Stimulated activated CD8-positive, alpha-beta memory T cell treated with anti-CD3 and anti-CD28 coated beads, Interleukin-7, amount 100 ng/mL, for 1 hour (primary cell): ENCODE measurements at places on chromosomes 5 and 9.

- no peak for DNase-seq
Measured at GRCh38 chr9:14347406-14348122, 33.6 kb upstream of the NFIB start.

GRCh38 chr9:84781931-84782866 lies 112.7 kb downstream of the NTRK2 start:
- no peak for DNase-seq

DNA sequence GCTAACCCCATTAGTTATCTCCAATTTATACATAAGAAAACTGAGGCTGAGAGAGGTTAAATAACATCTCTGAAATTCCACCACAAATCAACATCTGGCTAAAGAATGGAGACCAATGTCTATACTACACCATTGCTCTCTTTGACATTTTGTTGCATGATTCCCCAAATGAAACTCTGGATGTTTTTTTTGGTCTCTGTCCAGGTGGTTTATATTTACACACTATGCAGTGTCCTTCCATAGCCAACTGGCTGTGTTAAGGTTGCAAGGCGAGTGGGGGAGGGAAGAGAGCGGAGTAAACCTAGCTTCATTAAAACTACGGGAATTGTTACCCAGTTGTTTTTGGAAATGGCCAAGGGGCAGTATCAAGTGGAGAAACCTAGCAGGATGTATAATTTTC lies 67.2 kb downstream of the KIF4B start:
- DNase-seq = no peak

DNA sequence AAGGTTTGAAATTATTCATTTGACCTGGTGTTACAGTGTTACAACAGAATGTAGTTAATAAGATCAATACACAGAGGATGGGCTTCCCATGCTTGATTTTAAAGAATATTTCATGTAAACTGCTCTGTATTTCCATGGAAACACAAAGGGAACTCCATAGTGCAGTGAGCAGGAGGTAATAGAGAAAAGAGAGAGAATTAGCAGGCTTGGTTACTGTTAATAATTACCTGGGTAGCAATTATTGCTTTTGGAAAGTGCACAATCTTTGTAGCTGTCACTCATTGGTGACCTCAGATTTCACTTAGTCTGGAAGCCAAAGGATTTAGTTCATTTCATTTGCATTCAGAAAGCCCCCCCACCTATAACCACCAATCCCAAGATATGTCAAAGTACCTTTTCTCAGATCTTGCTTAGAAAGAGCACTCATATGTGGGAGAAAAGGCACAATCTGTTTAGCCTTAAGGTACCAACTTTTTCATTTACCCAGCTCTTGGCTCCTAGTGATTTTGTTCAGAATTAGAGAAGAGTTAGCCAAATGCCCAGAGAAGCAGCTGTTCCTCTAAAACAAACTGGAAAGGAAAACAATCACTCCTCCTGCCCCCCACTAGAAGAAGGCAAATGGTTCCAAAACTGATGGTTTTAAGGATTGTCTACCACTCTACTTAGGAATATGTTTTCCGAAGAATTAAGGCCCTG lies 234.5 kb upstream of the SLC24A2 start:
- no peak for DNase-seq

GRCh38 chr5:5767286-5767928 lies 344.9 kb downstream of the ICE1 start:
- no peak for DNase-seq

DNA sequence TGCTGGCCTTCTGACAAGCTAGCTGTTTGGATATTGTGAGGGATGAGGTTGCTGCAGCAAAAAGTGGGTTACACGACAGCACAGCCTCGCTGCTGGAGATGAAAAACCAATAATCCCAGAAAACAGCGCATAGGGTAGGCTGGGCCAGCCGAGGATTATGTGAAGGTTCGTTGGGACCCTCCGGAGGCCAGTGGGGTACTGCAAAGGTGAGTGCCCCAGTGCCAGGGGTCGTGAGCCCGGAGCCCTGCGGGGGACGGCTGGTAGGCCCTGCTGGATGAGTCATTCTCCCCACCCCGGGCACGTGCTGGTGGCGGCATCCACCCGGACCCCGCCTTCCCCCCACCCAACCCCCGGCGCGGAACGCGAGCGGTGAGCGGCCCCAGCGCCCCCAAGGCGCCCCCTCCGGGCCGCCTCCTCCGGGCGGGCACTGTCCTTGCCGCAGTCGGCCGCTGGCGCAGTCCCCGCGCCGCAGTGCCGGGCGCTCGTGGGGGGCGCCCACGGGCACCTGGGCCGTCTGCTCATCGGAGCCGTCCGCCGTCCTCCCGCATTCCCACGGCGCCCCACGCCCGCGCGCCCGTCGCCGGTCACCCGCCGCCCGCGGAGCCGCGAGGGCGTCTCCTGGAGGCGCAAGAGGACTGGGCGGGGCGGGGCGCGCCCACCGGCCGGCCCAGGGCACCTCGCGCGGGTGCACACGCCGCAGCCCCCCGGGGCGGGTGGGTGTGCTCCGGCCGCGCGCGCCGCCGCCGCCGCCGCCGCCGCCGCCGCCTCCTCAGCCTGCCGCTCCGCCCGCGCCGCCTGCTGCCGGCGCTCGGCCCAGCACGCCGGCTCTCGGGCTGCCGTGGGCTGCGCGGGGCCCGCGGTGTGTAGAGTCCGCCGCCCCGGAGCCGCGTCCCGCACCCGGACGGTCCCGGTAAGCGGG lies at the start of gene PHF24:
PHF24 (plus strand) TSS at position 794 of the 919 bp plus-strand sequence. CDS start 13,014 bp downstream, outside the sequence.
- no peak for DNase-seq

DNA sequence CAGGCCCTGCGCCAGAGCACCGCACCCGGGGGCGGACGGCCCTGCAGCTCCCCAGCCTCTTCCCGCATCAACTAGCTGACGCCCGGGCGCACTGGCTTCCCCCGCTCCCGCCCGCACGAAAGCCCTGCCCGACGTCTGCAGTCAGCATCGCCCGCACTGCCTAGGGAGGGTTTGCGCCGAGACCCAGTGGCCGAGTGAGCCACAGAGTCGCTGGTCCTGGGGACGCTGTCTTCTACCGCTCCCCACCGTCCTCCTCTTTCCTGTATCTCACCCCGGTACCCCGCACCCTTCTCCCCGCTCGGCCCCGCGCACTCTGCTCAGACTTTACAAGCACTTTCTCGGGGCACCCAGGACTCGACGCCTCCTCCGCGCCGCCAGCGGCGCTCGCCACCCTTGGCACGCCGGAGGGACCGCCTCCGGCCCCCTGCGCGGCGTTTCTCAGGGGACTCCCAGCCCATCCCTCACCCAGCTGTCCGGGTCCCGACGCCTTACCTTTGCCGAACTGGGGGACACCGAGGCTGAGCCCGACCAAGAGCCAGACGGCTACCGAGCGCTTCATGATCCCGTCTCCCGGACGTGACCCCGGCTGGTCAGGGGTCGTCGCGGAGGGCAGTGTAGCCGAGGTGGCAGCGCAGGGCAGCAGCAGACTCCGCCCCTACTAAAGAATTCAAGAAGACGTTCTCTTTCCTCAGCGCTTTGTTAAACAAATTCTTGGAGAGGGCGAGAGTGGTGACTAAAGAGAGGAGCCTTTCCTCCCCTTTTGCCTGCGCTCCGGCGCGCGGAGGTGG lies 670 bp downstream of the EDIL3 start:
- no peak for DNase-seq

DNA sequence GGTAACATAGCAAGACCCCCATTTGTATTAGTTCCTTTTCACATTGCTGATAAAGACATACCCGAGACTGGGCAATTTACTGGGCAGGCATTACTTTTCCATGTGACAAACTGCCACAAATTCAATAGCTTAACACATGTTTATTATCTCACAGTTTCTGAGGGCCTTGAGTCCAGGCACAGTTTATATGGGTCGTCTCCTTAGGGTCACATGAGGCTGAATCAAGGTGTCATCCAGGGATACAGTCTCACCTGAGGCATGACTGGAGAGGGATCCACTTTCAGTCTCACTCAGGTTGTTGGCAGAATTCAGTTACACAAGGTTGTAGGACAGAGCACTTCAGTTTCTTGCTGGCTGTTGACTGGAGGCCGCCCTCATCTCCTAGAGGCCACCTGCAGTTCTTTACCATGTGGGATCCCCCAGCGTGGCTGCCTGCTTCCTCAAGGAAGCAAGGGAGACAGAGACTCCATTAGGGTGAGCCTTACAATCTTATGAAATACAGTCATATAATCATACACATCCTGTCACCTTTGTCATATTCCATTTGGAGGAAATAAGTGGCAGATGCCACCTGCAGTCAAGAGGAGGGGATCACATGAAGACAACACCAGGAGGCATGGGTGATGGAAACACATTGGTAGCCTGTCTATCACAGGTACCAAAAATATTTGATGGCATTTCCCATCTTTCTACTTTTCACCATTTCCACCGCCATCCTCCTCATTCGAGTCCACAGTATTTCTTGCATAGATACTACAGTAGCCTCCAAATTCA lies 15.1 kb upstream of the ERAP1 start:
- no peak for DNase-seq

- DNase-seq = no peak
Measured at GRCh38 chr9:135982499-135983207, 21.5 kb upstream of the UBAC1 start.

GRCh38 chr9:127128341-127129072 lies 6.1 kb upstream of the ANGPTL2 start:
- no peak for DNase-seq

- DNase-seq = no peak
Measured at GRCh38 chr9:138043411-138044345, 166.1 kb downstream of the CACNA1B start.

- no peak for DNase-seq
Measured at GRCh38 chr5:151571270-151572173, 19.6 kb downstream of the FAT2 start.

- no peak for DNase-seq
Measured at GRCh38 chr5:109351988-109352864, 57.5 kb downstream of the PJA2 start.

GRCh38 chr5:141558150-141558549 lies 60.6 kb downstream of the DIAPH1 start:
- no peak for DNase-seq

- DNase-seq = no peak
Measured at GRCh38 chr5:128553747-128554146, 15.7 kb upstream of the FBN2 start.

DNA sequence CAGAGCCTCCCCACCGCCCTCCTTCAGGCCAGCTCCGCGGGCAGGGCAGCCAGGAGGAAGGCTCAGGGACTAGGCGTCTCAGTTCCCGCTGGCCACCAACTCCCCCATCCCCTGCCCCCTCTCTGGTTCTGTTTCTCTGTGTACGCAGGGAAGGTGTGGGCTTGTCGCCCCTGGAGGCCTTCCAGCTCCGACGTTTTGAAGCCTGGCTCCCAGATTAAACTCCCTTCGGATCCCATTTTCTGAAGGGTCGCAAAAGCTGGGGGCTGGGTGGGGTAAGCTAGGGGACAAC lies 346 bp downstream of the ATOX1 start:
- no peak for DNase-seq

- no peak for DNase-seq
Measured at GRCh38 chr9:98907055-98907454, 36.7 kb upstream of the COL15A1 start.

DNA sequence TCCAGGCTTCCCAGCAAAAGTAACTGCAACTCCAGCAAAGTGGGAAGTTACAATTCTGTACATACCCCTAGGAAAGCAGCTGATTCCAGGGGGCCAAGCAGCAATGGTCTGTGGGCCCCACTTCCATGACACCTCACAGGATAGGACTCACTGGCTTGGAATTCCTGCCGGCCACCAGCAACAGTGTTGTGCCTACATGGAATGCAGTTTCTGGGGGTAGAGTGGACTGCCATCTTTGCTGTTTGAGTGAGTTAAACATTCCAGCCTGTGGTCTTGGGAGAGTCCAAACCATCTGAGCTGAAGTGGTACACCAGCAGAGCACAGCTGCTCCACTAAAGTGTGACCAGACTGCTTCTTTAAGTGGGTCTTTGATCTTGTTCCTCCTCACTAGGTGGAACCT lies 13.4 kb upstream of the FBN2 start:
- DNase-seq = no peak

- no peak for DNase-seq
Measured at GRCh38 chr9:19629488-19629887, 159.3 kb downstream of the SLC24A2 start.

GRCh38 chr5:135497971-135498636 lies 37.7 kb downstream of the NEUROG1 start:
- no peak for DNase-seq

DNA sequence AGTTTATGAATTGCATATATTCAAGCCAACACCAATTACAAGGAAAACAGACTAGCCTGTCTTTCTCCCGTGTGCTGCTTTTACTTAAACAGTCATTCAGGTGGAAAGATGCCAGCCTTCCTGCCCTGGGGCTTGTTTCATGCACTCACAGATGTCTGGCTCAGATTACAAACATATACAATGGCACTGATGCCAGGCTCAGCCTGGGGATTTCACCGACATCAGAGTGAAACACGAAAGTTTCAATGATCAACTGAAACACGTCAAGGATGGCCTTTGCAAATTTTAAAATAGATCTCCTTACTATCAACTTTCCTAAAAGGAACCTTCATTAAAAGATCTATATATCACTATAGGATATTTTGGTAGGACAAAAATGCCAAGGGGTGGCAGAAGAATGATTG lies 1576.5 kb downstream of the EFNA5 start:
- DNase-seq = no peak

DNA sequence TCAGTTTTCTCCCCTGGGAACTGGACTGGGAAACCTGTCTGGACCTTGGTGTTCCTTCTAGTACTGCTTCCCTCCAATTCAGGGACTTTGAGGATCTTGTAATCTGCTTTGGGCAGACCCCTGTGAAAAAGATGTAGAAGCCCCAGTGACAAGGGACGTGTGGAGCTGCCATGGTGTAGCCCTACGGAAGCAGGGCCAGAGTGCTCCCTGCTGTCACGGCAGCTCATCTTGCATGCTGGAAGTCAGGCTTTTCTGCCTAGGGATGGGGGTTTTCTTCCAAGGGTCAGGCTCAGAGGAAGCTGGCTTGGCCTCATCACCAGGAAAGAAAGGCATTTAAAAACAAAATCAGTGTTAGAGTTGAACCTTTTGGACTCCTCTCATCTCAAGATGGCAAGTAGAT lies 86.4 kb downstream of the AMBP start:
- no peak for DNase-seq

DNA sequence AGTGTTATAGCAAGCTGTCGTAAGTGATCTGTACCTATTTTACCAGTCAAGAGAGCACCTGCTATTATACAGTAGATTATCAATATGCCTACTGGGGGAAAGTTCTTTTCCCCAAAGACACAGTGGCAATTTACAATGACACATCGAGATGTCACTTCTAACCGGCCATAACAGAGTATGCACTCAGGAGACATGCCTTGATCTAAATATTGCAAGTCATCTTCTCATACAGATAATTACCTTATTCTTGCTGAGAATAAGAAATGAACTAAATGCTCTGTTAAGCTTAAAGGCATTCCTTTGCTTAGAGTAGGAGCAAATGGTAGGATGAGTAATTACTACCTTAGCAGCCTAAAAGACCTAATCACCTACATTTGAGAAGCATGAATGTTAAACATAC lies 71.6 kb downstream of the PKD2L2 start:
- no peak for DNase-seq
